ENCODE measurements at places on chromosomes 13 and 19. TPM values are rescaled to one million over a fixed set of nuclear protein-coding genes. Genes with fewer than 3 reads are reported as not detected.

PTPRH gene
- 0.08 TPM for total RNA-seq

GRIN2D gene
- 0.32 TPM for total RNA-seq

ELL gene
- 25.0 TPM for total RNA-seq

EXOC3L2 gene
- total RNA-seq: not detected

LCP1 gene
- 1,649 TPM for total RNA-seq

NLRP12 gene
- not detected for total RNA-seq

TMEM238 gene
- 16.9 TPM for total RNA-seq

SLC25A41 gene
- total RNA-seq: 1.0 TPM

PCP2 gene
- 0.62 TPM for total RNA-seq

FCGBP gene
- total RNA-seq: 3.2 TPM

HOMER3 gene
- 0.64 TPM for total RNA-seq

CYP4F11 gene
- 0.08 TPM for total RNA-seq

SULT2A1 gene
- total RNA-seq: 0.16 TPM

FAM174C gene
- total RNA-seq: 71.8 TPM

ZNF442 gene
- 0.15 TPM for total RNA-seq

KCNJ14 gene
- total RNA-seq: 1.4 TPM

NCR1 gene
- total RNA-seq: not detected

COX7A1 gene
- total RNA-seq: not detected

CCL25 gene
- total RNA-seq: 10.4 TPM

ZNF415 gene
- total RNA-seq: not detected

CEACAM21 gene
- 13.6 TPM for total RNA-seq

DGKH gene
- 15.2 TPM for total RNA-seq

OVOL3 gene
- total RNA-seq: not detected

FBL gene
- 544 TPM for total RNA-seq

CYP2A7 gene
- total RNA-seq: not detected

FLT1 gene
- total RNA-seq: 1.2 TPM

CEACAM3 gene
- total RNA-seq: not detected

MAST1 gene
- total RNA-seq: 0.44 TPM

LYL1 gene
- total RNA-seq: 27.4 TPM

YJU2 gene
- 29.1 TPM for total RNA-seq

LIM2 gene
- total RNA-seq: not detected
